ENCODE measurements at places on chromosomes 1 and 21.
A peak's percentile ranks its signal among the peaks of the same experiment; 100 is the strongest.

DNA sequence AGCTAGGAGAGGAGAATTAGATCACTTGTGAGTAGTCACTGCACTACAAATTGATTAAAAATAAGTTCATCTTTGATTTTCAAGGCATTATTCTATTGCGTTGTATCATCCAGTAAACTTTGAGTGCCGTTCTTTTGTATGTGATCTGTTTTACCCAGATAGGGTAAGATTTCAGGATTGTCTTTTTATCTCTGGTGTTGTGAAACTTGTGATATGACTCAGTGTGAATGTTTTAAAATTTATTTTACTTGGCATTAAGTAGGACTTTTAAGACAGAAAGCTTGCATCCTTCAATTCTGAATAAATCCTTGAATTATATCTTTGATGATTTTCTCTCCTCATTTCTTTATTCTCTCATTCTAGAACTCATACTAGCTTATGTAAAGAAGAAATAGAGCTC, 93.3 kb upstream of the ADAMTS5 start:
- no peak for DNase-seq

DNA sequence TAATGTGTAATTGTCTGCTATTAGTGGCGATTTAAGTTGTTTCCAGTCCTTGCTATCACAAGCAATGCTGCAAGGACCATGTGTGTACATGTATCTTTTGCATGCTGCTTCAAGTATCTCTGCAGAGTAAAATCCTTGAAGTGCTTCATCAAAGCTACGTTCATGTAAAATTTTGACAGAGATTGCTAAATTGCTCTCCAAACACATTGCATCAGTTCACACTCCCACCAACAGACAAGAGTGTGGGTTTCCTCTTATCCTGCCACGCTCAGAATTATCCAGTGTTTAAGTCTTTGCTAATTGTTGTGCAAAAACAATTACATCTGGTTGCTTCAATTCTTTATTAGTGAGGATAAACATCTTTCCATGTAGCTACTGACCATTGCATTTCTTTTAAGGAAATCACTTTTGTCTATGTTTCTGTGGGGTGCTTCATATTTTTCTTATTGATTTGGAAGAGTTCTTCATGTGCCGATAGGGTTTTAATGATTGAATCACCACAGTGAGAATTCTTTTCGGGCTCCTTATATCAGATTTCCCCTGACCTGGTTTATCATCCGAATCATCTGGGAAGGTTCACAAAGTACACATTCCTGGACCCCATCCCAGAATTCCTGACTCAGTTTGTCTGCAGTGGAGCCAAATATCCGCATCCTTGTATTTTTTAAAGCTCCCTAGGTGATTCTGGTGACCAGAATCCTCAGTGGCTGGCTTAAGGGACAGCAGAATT, 56.3 kb upstream of the GALNT2 start:
- no peak for DNase-seq

DNA sequence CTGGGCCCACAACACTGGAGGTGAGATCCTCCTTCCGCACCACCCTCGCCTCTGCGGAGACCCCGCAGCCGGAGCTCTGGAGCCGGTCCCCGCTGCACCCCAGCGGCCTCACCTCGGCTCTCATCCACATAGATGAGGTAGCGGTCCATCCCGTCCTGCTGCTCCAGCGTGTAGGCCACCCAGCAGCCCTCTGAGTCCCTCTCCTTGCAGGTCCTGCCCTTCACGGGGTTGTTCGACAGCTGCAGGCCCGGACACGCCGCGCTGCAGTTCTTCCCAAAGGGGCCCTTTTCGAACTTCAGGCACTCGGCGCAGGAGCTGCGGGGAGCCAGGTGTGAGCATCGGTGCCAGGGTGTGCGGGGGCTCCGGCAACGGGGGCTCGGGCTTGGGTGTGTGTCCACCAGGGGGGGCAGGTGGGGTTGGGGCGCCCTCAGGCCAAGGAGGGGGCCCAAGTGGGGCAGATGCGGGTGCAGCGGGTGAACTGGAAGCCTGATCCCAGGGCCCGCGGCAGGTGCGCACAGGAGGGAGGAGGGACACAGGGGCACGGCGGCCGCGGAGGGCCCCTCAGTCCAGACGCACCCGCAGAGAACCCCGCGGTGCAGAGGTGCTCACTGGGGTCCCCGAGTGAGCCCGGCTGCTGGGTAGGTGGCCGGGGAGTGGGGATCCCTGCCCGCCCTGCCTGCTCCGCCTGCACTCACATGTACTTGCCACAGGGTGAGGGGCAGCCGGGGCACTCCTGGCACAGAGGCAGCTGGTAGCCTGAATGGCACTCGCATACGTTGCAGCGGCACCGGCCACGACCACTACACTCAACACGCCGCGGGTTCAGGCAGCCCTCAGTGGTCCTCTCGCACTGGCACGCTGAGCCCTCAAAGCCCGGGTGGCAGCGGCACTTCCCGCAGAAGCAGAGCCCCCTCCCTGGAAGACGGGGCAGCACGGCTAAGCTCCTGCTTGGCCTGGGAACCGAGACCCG, 15.4 kb upstream of the PTTG1IP start:
- no peak for DNase-seq

- no peak for DNase-seq
Measured at GRCh38 chr1:110615548-110616130, 9.5 kb upstream of the KCNA2 start.

DNA sequence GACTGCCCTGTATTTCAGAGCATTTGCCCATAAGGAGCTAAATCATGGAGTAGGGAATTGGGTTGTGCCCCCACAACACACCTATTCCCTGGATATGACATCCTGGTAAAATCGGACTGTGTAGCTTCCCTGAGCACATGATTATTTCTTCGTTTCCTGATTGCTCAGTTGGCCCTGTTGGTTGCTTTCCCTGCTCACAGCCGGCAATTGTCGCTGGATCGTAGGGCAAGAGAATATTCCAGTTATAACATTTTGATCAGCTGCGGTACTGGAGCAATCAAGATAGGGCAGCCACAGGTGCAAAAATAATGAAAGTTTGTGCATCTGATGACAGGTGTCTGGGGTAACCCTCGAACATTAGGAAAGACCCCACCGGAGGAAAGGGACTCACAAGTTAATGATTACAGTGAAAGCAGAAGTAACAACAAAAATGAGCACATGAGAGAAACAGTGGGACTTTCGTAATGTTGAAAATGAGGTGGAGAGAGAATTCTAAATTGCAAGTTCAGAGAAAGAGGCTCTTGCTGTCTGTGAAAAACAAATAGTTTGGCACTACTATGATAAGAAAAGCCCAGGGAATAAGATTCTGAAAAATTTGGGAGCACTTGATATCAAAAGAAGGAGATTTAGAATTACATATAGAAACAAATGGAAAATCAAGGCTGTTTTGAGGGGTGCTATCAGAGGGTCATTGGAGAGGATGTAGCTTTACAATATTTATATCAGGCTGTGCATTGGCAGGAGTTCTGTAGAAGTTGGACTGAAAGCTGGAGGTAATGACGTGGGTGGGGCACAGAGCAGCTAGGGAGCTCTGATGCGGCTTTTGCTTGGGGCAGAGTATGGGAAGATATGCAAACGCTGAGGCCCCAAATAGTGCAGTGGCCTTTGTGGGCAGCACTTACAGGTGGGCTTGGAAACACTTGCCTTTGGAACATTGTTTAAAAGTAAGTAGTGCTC, at the start of gene MAB21L3:
TSS of gene MAB21L3 (plus strand) at position 833 of the 957 bp plus-strand sequence. CDS start 1,217 bp downstream, outside the sequence.
- no peak for DNase-seq

- DNase-seq = no peak
Measured at GRCh38 chr1:96340686-96341085, 380.9 kb upstream of the PTBP2 start.

GRCh38 chr21:30434033-30434631, 4.1 kb downstream of the KRTAP13-4 start:
- DNase-seq = no peak

DNA sequence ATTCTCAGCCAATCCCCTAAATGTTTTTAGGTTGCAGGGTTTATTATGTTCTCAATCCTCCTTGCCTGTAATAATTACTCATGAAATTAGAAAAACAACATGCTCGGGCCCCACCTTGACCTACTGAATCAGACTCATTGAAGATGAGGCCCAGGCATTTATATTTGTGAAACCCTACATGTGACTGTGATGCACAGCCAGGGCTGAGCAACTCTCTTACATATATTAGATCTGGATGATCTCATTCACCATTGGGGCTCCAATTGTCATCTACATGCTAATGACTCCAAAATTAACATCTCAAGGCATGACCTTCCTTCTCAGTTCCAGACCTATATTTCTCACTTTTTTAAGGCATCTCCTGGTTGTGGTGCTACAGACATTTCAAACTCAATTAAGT, 103.3 kb downstream of the WDR3 start:
- no peak for DNase-seq

GRCh38 chr1:235416662-235417049, 49.4 kb downstream of the TBCE start:
- no peak for DNase-seq

DNA sequence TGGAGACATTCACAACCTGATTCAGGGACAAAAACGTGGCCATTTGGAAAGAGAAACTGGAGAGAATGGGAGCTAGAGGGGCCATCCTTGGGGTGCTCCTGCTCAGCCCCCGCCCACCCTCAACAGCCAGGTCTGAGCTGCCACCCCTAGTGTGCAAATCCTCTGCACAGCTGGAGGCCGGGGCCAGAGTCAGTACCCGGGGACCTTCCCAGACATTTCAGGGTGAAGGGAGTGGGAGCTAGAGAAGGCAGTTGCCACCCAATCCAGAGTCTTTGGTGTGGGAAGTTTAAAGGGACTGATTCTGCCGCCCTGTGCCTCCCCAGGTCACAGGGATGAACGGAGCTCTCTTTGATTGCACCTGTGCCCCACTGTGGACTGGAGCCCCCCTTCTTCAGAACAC, 397.4 kb downstream of the MATN1 start:
- DNase-seq = no peak

DNA sequence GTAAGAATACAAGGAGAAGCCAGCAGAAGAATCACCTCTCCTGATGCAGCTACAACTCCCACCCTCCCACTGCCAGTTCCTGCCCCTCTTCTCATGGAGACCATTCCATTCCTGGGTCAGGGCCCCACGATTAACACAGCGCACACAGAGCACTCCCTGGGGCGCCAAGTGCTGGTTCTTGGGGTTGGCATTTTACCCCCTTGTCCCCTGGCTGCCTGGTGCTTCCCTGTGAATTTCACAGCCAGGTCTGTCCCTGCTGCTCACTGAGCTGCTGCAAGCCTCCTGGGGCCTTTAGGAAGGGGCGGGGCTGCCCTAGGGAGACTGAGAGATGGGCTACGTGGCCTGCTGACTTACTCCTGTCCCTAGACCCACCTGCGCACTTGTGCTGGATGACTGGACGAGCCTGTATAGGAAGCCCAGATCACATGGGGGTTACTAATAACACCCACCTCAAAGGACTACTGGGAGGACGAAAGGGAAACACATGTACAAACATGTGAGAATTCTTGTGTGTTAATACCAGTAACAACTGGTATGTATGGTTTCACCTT, 4.8 kb downstream of the ZNF672 start:
- DNase-seq = no peak

- peak; percentile 46 for DNase-seq
Measured at GRCh38 chr1:39845569-39846566, 37.4 kb downstream of the TRIT1 start.

DNA sequence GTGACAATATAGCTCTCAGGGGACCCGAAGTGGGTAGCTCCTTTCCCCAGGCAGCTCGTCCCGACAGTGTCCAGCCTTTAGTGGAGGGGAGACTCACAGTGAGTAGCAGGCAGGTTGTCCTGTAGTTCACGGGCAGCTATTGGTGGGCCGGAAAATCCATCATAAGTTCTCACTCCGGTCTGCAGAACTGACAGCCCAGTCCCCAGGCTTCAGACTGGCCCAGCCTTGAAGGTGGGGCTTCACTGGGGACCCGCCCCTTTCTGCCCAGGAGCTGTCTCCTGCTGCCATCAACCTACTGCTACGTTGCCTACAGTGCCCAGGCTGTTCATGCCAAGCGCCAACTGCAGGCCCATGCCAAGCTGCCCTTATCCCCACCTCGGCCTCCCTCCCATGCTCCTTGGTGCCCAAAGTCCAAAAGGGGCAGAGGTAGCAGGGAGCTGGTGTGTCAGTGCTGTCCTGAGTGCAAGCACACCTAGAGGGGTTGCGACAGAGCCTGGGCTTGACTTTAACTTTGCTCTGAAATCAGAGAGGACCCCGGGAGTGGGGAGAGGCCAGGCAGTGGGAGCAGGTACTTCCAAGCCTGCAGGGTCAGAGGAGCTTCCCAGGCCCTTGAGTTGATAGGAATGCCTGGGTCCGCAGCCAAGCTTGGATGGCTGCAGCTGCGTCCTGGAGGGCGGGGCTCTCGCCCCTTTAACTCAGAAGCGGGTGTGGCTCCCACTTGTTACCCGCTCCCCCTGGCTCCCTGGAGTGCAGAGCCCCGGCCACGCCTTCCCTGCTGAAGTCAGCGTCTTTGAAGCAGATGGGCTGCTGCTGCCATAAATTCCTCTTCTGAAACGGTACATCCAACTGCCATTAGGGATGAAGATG, 1144.3 kb upstream of the NCAM2 start:
- no peak for DNase-seq

GRCh38 chr1:24932284-24932683, 2.2 kb upstream of the RUNX3 start:
- peak; percentile 56 for DNase-seq

DNA sequence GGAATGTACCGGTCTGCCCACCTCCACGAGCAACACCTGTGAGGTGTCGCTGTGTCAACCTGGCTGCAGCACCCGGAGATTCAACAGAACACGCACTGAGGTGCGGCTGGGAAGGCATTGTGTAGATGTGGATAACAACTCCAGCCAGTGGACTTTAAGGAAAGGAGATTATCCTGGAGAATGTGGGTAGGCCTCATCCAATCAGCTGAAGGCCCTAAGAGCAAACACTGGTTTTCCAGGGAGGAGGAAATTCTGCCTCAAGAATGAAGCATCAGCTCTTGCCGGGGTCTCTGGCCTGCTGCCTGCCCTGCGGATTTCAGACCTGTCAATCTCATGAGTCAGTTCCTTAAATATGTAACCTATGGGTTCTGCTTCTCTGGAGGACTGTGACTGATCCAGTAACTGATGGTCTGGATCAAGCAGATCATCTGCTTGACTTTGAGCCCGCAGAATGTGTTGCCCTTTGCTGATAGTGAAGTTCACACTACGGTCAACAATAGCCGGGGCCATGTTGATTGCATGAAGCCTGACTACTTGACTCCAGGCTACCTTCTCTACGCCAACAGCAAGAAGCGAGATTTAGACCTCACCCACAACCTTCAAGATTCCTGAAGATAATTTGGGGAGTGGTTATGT, 15.9 kb upstream of the PRDM15 start:
- no peak for DNase-seq

All from stimulated activated CD4-positive, alpha-beta T cell treated with anti-CD3 and anti-CD28 coated beads, Interleukin-1b, Interleukin-23, amount 100 ng/mL, for 1 hour (primary cell).